Adipocyte (in vitro differentiated cells): ENCODE measurements at places on chromosomes 5 and 9.

DNA sequence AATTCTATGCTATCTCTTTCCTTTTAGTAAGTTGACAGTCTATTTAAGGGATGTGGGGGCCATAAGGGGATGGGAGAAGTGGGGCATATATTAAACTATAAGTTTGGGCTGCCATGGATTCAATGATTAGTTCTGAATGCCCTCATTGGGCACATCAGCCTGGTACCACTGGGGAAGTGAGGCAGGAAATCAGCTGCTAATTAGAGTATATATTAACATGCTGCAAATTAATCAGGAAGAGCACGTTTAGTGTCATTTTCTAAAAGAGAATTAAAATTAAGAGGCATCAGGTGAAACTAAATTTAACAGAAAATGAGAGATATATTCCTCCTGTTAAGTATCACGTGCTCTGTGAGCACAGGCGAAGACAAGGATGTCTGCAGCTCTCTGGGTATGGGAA lies 123.0 kb upstream of the GNA14 start:
- no peak for DNase-seq

DNA sequence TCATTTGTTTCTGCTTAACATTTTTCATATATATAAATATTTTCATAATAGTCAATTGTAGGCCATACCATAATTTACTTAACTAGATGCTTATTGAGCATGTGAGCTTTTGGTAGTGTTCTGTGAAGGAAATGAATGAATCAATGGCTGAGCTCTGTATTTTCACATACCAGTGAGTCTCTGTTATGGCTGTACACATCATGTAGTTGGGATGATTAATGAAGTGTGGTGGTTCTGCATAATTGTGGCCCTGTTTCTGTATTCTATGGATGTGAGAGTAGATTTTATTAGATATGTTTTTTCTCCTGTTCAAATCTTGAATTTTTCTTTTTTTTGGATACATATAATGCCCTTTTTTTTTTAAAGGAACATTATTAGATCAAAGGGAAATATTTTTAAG lies 56.2 kb downstream of the CTNNA1 start:
- no peak for DNase-seq

GRCh38 chr5:132069561-132069960 lies 4.0 kb upstream of the CSF2 start:
- DNase-seq, result no peak

DNA sequence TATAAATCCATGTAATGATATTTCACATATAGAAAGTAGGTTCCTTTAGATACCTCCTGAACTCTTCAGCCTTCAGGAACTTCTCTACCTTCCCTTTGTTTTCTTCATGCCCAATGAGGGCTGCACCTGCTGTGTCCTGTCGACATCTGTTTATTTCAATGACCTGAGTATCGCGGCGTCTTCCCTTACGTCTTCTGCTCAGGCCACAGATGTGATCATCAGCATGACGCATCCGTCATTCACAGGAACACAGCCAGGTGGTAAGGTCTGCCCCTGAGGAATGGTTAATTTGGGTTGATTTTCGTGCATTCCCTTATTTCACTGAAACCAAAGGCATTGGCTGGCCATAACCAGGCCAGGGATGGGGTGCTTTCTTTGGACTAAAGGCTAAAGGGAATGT lies 217.1 kb downstream of the MED10 start:
- DNase-seq, result no peak

GRCh38 chr5:129447968-129448367 lies 12.1 kb upstream of the ADAMTS19 start:
- DNase-seq, result no peak

DNA sequence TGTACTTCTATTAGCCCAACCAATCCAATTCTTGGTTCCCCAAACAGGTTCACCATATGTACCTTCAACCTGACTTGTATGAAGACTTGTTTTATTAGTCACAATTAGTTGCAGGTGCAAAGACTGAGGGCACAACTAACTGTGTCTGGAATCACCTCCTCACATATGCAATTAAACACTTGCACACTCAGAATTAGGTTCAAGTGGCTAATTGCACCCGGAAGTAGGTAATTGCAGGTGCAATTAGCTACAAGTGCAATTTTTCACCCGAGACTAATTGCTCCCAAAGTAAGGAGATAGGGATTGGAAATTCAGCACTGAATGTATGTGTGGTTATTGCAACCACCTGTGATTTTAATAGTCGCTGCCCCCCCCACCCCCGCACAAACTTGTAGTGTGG lies 338.9 kb downstream of the ZSWIM6 start:
- no peak for DNase-seq

DNA sequence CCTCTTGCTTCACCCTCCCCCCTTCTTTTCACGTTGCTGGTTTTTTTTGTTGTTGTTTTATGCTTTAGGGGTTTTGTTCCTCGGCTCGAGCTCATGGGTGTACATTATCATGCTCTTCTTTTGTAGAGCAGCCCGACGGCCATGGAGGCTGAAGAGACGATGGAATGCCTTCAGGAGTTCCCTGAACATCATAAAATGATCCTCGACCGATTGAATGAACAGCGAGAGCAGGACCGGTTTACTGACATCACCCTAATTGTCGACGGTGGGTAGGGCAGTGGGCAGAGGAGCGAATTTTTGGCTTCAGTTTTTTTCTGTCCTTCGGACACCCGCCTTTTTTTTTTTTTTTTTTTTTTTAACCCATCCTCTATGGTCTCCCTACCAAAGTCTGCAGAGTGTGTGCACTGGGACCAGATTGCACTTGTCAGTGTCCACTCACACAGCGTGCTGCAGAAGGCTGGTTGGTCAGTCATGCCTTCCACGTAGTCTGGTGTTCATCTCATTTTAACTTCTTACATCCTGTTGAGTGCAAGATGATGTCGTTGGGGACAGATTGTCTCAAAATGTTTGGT lies 1.3 kb downstream of the ZNF131 start:
- DNase-seq, result peak; percentile 75

GRCh38 chr5:174251305-174252000 lies 205.9 kb downstream of the NSG2 start:
- DNase-seq, result no peak

DNA sequence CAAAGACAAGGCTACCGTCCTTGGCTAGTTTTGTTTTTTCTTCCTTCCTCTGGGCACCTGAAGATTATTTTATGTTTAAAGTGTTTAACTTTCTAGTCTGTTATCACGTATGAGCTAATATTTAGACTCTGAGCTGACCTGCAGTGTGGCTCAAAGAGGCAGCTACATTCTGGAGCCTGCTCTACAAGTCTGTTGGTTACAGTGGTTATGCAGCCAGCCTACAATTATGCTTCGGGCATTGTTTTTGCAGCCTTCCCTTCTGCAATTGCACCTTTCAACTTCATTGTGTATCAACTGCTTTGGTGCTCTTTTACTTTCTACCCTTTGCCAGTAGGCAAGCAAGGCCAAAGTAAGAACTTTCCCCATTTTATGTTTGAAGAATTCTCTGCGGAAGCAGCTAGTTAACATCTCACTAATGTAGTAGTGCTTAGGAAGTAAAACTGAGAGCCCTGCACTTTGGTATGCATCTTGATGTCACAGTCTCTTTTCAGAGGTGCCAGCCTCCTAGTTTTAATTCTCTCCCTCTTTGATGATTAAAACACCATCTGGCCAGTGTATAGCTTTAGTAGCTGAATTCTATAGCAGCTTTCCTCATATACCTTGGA lies 322.1 kb downstream of the FAM170A start:
- DNase-seq, result no peak

GRCh38 chr5:138960145-138960692 lies 85.1 kb upstream of the LRRTM2 start:
- no peak for DNase-seq

DNA sequence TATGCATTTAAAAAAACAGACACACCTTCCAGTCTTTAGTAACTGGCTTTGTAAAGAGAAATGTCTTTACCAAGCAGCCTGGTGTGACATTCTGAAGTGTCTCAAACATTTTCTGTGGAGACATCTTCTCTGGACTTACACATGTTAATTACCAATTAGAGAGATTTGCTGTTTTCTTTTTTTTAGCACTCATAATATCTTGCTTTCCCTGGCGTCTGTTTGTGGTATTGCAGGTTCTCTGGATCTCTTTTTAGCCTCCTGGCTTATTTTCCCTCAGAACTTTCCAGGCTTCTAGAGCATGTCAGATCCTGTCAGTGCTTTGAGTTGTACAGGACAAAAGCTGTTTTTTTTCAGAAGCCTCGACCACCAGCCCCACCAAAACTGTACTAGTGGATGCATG lies 92.5 kb downstream of the MSX2 start:
- DNase-seq, result no peak
